Stimulated activated CD4-positive, alpha-beta T cell treated with anti-CD3 and anti-CD28 coated beads, Interleukin-2, amount 100 ng/mL, for 24 hours (primary cell): ENCODE measurements at places on chromosomes 7 and 10.

GRCh38 chr10:1037098-1037497 is 11.4 kb upstream of the IDI2 start:
- no peak for DNase-seq

DNA sequence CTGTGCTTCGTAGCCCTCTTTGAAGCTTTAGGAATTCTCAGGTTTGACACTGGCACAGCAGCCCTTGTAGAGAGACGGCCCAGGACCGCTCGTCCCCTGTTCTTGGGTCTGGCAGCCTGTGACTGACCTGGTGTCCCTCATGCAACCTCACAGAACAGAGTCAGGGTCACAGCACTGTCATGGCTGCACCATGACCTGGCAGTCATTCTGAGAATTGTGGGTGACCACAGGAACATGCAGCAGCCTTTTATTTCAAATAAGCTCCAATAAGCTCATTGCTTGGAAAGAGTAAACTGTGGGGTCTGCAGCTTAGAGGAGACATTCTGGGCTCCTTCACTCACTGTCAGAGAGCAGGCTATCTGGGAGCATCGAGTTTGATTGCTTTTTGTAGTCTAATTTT is 42.5 kb downstream of the MYO1G start:
- no peak for DNase-seq

DNA sequence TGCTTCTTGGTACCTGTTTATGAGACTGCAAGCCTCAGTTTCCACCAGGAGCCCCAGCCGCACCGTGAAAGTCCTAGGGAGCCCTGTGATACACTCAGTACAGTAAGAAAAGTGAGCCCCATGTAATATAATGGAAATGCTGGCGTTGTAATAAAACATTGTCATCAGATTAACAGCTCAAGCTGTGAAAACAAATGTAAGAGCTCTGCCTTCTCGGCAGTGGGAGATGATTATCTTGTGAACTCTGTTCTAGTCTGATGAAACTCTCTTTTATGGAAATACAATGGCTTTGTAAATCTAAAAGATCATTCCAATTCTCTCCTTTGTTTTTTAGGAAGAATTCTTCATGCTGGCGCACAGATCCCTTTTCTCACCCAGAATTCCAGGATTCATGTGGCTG is 299.9 kb downstream of the ABCA13 start:
- DNase-seq, result no peak

DNA sequence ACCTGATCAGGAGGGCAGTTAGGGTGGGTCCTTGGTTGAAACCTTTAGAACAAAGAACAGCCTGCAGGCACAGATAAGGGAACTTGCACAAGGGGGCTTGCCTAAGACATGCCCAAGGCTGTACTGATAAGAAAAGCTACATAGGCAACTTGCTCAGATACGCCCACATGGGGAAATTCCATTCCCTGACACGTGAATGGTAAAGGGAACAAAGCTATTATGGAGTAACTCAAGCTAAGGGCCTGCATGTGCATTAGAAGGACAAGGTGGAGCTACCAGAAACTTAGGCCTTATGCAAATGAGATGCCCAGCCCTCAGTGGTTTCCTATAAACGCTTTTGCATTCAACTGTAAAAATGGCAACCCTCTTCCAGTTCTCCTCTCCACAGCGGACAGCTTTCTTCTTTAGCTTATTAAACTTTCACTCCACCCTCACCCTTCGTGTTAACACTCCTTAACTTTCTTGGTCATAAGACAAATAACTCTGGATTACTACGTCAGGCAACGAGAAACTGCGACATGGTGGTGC is 1192.1 kb upstream of the CELF2 start:
- no peak for DNase-seq

DNA sequence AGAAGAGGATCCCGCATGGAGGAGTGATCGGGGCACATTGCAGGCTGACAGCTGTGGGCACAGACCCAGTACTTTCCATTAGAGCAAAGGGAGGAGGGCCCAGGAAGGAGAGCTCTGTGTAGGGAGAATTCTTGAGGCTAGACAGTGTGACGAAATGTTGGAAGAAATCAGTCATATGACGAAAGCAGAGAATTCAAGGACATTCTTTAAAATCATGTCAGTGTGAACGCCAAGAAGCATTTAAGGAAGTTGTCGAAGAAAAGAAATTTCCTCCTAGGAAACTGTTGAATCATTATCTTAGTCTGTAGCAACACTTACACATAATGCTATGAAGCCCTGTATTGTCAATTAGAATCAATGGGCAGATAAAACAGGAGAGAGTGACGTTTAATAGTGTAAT is 191.3 kb upstream of the ADARB2 start:
- DNase-seq, result no peak
